ENCODE measurements at places on chromosomes 5 and 9.

DNA sequence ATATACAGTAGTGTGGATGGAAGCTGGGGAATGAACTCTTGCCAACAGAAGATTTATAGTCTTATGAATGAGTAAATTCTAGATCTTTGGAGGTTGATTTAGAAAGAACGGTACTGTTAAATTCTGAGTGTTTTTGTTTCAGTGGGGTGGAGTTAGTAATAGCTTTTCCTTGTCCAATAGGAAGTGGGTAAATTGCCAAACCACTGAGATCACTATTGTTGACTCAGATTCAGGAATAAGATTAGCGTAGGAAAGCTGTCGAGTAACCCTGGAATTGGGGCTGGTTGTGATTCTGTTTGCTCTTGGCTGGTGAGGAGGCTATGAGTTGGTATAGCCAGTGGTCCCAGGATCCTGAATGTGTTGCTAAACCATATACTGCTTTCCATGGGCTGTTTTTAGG, 155.6 kb downstream of the ARHGAP26 start:
- no peak overlapping the region for H3K27ac ChIP-seq
- DNase-seq = no peak
- H3K27me3 ChIP-seq = no peaks in the 10 kb centered on the region
- H3K4me1 ChIP-seq = peaks cover 17% of the 10 kb centered on the region
- H3K36me3 ChIP-seq = no peaks in the 10 kb centered on the region

DNA sequence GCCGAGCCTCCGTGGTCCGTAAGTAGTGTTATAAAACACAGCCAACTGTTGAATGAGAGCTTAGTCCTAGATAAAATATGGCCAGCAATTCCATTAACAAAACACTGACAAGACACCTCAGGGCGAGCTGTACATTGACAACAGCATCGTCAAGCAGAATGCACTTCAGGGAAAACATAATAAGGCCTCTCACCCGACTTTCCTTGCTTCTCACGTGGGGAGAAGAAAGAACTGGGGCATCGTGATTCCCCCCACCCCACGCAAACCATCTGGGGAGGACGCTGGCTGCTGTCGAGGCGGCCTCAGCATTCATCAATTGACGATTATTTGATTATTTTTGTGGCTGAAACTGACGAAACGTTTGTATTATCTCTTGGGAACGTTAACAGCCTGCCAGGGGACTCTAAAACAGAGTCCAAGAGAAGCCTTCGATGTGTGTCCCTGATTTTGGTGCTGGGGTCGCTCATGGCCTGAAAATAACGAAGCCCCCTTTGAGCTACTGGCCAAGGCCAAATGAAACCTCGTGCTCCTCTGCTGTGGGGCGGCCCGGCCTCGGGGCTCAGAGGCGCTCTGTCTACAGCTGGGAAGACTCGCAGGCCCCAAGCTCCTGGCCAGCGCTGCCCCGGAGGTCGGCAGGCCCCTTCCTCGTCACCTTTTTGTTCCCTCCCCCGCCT, 464 bp downstream of the GDF9 start:
- peaks cover 6% of the 10 kb centered on the region for H3K4me1 ChIP-seq
- peak overlapping the region; percentile 97 for H3K4me3 ChIP-seq
- H3K27ac ChIP-seq = peak overlapping the region; percentile 67

DNA sequence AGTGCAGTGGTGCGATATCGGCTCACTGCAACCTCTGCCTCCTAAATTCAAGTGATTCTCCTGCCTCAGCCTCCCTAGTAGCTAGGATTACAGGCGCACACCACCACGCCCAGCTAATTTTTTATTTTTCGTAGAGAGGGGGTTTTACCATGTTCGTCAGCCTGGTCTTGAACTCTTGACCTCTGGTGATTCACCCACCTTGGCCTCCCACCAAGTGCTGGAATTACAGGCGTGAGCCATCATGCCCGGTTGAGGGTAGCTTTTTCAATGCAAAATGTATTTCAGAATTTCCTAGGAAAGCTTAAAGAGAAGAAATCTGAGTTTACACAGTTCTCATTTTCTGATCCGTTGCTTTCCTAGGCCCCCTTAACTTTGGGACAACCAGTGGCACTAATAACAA, 15.7 kb downstream of the BDP1 start:
- no peak overlapping the region for H3K27ac ChIP-seq
- H3K36me3 ChIP-seq = peaks cover 5% of the 10 kb centered on the region
- H3K4me3 ChIP-seq = no peak overlapping the region
- no peak for DNase-seq

DNA sequence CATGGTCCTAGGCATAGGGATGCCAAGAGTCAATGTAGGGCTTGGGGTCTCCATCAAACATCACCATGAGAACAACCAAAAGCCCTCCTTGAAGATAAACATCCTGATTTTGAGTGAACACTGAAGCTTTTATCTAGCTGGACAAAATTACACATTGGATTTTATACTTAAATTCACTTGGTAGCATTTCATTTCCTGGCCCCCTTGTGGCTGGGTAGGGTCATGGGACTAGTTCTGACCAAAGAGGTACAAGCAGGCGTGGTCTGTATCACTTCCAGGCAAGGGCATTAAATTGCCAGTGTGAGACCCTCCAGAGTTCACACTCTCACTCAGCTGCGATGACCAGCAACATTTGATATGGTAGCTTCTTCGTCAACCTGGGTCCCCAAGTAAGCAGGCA, 320.3 kb downstream of the ACTL7B start:
- no peaks in the 10 kb centered on the region for H3K36me3 ChIP-seq
- H3K27ac ChIP-seq = no peak overlapping the region
- no peak overlapping the region for H3K4me3 ChIP-seq
- peak; percentile 31 for DNase-seq
- H3K27me3 ChIP-seq = no peaks in the 10 kb centered on the region

DNA sequence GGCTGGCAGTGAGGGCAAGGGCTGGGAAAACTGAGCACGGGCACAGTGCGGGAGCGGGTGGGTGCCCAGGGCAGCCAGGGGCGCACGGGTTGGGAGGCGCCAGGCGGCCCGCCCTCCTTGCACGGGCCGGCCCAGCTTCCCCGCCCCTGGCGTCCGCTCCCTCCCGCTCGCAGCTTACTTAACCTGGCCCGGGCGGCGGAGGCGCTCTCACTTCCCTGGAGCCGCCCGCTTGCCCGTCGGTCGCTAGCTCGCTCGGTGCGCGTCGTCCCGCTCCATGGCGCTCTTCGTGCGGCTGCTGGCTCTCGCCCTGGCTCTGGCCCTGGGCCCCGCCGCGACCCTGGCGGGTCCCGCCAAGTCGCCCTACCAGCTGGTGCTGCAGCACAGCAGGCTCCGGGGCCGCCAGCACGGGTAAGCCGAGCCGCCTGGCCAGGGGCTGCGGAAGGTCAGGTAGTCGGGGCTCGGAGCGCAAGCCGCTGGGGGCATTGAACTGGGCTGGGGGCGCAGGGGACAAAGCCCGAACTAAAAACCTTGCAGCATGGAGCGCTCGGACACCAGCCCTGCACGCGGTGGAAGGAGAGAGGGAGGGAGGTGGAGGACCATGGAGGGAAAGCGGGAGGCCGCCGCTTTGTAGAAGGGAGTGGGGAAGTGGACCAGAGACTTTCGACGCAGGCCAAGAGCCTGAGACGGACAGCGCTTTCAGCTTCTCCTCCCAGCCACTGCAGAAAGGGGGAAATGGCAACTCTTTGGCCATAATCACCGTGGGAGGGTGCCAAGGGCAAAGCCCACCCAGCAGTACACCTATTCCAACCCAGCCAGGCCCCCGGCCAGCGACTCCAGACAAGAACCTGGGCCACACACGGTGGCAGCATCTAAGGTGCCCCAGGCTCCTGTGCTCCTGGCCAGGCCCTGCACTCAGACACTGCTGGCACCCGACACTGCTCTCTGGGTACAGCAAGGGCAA, at the start of gene TGFBI:
Gene TGFBI (plus strand): TSS at position 207 of the 961 bp plus-strand sequence. CDS start 68 bp downstream, at position 275.
- no peak within 1 kb of the TSS for H3K4me3 ChIP-seq
- no peaks in the 10 kb centered on the region for H3K36me3 ChIP-seq
- DNase-seq = no peak
- no peaks in the 10 kb centered on the region for H3K27me3 ChIP-seq
- H3K27ac ChIP-seq = no peak within 1 kb of the TSS

DNA sequence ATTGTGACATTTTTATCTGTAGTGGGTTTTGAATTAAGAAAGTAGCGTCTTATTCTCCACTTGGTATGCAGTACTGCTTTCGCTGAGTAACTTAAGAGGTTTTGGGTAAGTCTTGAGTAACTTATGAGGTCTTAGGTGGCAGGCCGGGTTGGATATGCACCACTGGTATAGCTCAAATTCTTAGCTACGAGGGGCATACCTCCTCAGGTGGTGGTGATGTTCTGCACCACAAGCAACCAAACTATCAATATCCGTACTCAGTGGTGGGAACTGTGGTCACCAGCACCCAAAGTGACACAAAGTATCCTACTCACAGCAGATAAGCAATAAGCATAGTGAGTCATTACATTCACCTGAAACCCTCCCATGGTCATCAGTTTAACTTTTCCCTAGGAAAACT, 13.7 kb downstream of the SMC2 start:
- peaks cover 6% of the 10 kb centered on the region for H3K36me3 ChIP-seq
- no peak overlapping the region for H3K27ac ChIP-seq
- no peaks in the 10 kb centered on the region for H3K27me3 ChIP-seq
- H3K4me1 ChIP-seq = no peaks in the 10 kb centered on the region

DNA sequence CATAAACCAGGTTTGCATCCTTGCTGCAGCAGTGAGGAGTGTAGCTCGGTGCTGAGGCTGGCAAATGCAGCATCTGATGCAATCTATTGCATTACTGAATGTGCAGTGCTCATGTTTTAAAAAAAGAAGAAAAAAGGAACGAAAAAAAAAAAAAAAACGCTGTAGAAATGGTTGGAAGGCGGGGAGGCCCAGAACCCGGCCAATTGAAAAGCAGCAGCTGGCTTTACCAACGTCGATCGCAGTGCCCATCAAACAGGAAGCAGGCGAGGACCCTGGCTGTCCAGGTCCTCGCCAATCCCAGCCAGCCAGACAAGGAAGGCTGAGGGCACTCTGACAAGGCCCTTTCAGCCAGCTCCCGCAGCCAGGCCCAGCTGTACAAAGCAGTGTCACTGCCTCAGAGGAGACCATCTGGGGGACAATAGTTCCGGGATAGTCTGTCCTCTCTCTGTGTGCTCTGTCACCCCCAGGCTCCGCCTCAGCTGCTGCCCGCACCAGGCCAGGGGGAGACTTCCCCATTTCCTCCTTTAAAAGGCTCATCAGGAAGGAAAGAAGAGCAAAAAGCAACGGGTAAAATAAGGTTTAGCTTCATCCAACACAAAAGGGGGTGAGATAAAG, 21.8 kb upstream of the CPEB4 start:
- H3K27ac ChIP-seq = no peak overlapping the region
- DNase-seq = no peak
- H3K27me3 ChIP-seq = no peaks in the 10 kb centered on the region
- H3K36me3 ChIP-seq = no peaks in the 10 kb centered on the region

- H3K4me1 ChIP-seq = no peaks in the 10 kb centered on the region
- no peaks in the 10 kb centered on the region for H3K27me3 ChIP-seq
- H3K27ac ChIP-seq = no peak within 1 kb of the TSS
- no peaks in the 10 kb centered on the region for H3K36me3 ChIP-seq
Measured at GRCh38 chr9:69324549-69325401, at the start of gene ENTREP1. Gene ENTREP1 (plus strand): TSS chr9:69325215. CDS start chr9:69325310, 95 bp downstream.

DNA sequence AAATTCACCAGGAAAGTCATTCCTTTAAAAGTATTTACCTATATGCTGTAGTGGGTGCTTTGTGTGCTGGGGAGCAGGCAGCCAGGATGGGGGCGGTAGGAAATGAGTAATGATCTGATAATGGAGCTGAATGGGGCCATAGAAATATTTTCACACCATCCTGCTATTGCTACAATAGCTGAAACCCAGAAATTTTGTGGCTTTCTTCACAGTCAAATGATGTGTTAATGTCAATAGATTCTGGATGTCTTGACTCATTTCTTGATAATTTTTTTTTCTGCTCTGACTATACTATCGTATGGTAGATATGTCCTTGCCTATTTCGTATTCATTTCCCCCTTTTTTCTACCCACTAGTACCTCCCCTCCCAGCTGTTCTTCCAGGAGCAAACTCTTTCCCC, 59.5 kb downstream of the RORB start:
- H3K36me3 ChIP-seq = no peaks in the 10 kb centered on the region
- no peak for DNase-seq
- H3K27me3 ChIP-seq = no peaks in the 10 kb centered on the region
- H3K27ac ChIP-seq = no peak overlapping the region
- H3K4me3 ChIP-seq = no peak overlapping the region

DNA sequence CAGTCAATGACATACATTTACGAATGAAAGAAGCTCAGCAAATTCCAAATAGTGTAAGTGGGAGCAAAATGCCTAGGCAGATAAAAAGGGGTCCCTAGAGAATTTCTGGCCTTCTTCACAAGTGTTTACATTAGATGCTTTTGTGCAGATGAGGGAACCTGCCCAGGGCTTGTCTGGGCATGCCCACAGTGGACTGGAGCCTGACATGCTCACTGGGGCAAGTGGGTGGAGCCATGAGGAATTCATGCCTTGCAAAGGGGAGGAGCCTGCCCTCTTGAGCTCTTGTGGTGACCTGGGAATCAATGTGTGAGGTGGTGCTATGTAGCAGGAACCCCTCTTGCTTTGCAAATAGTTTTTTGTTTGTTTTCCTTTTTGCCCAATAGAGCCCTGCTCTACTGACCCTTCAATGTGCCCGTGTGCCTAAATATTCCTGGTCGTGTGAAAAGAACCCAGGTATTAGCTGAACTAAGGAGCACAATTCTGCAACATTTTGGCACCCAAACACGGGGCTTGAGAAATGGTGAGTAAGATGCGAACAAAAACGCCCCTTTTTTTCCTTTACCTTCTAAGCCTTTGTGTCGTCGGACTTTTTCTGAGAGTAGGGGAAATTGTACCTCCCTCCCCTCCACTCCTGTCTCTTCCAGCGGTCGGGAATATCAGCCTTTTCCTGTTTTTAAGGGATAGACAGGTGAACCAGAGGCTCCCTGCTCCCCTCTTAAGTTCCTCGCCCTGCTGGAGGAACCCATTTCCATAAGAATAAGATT, 433.8 kb upstream of the CDH9 start:
- H3K36me3 ChIP-seq = no peaks in the 10 kb centered on the region
- peaks cover 11% of the 10 kb centered on the region for H3K4me1 ChIP-seq
- no peak overlapping the region for H3K27ac ChIP-seq
- no peaks in the 10 kb centered on the region for H3K27me3 ChIP-seq
- DNase-seq = peak; percentile 35

DNA sequence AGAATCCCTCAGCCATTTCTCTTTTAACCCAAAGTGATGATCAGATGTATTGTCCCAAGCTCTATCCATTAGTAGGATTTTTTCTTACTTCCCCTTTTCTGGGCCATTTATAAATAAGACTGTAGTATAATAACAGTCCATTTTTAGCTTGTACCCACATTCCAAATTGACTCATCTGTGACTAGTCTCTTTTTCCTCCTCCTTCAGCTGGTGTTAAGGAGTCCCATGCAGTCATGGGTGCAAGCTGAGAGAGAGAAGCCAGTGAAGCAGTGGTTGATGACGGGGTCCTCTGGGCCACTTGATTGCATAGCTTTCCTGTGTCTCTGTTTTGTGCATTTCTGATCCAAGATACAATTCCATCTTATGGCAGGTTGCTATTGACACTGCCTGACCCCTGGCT, 476.0 kb upstream of the CD180 start:
- no peaks in the 10 kb centered on the region for H3K36me3 ChIP-seq
- no peaks in the 10 kb centered on the region for H3K27me3 ChIP-seq
- H3K27ac ChIP-seq = no peak overlapping the region
- no peak for DNase-seq
- no peaks in the 10 kb centered on the region for H3K4me1 ChIP-seq
- no peak overlapping the region for H3K4me3 ChIP-seq

Measured in MM.1S (cell line).